Central memory CD4-positive, alpha-beta T cell (primary cell): ENCODE measurements at places on chromosomes 1 and 21.

DNA sequence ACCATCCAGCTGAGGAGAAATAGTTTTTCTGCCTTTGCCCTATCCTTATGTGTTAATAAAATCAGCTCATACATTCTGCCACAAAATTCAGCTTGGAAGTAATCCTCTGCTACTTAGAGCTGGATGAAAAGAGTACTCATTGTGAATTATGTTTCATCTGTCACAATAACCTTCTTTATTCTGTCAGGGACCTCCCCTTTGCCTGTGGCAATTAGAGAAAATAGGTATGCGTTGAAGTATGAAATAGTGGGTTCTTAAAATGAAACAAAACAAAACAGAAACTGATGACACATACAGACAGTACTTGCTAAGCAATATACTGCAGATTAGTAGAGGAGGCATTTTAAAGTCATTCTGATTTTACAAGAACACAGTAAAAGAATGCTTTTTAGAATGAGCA, 578.5 kb downstream of the USP25 start:
- no peak for DNase-seq

- no peak for DNase-seq
Observed at GRCh38 chr1:8161546-8162105, 135.5 kb upstream of the ERRFI1 start.

- DNase-seq: no peak
Observed at GRCh38 chr1:36951292-36951750, 83.0 kb downstream of the GRIK3 start.

GRCh38 chr1:118042501-118042900, 113.0 kb downstream of the WDR3 start:
- no peak for DNase-seq
